ENCODE measurements at places on chromosomes 5 and 9.

GRCh38 chr9:87614397-87614796 lies 111.5 kb upstream of the CTSL start:
- DNase-seq: no peak

- no peak for DNase-seq
Measured at GRCh38 chr5:139967353-139967752, 75.7 kb downstream of the NRG2 start.

DNA sequence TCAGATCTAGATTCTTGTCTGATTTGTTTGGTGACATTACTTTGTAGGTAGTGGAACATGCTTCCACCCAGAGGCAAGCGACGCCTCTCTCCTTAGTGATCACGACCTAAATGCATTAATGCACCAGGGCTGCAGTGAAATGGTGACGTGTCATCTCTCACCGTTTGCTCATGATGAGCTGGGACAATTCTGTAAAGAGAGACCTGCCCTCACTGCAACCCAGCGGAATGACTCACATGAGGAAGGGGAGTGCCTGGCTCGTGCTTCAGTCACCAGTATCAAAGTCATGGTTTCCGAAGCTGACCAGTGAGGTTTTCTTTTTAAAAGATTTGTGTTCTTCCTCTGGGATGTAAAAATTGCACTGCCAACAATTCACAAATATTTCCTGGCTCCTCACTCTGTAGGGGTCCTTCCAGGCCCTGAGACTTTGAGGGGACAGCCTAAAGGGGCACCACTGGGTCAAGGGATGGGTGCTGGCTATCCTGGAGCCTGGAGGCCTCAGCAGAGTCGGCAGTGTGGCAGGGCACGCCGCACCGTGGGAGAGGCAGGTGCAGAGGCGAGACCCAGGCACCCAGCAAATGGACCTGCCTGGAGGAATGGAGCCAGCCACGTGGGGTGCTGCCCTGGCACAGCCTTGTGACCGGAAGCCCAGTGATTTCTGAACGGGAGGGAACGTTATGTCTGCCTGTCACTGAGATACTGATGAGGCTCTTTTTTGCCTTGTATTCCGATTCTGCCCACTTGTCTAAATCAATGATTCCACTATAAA lies 17.3 kb downstream of the QSOX2 start:
- no peak for DNase-seq

DNA sequence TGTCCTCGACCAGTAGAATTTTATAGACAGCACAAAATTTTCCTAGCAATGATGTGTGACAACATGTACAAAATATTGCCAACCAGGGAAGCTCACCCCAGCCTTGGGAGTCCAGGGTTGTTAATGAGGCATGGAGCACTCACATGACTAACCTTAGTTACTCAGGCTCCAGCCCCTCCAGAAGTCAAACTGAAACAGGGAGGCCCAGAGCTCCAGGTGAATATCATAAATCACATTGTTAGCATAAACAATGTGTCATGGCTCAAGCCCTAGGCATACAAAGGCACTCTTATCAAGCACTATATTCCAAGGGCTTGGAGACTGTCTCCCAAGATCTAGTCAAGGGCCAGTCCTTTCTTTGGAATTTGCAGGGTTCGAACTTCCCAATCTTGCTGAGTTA lies 44.4 kb downstream of the TNFAIP8 start:
- DNase-seq: no peak

- no peak for DNase-seq
Measured at GRCh38 chr9:113625486-113625885, 162.0 kb downstream of the RGS3 start.

All from DMS153 (cell line).